ENCODE measurements at places on chromosomes 4 and X.
A peak's percentile ranks its signal among the peaks of the same experiment; 100 is the strongest.

DNA sequence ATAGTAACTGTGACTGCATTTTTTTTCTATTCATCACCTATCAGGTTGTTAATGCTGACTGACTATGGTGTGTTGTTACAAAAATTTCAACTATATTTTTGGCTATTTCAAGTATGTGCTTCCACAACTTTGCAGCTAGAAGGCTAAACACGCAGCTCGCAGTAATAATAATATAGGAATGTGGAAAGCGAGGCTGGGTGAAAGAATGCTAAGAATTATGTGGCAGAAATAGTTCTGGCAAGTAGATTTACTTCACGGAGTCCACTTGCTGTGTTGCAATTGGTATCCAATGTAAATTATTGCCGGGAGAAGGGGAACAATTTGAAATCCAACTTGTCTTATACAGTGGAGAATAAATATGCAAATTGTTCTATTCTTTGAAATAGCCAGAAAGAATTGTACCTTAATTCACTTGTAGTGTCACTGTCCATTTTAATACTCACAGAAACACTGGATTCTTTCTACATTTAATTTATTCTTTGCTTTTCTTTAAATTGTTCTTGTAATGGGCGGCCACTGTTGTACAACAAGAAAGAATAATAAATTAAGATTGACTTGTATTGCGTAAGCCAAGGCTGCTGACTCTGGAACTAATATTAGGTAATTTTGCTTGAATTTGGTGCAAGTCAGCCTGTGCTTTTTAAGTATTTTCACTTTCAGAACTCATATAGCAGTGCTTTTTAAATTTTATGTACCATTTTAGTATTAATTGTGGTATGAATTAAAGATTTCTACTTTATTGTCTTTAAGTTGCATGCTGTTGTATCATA lies 154.9 kb downstream of the FRMPD4 start:
- DNase-seq, result no peak

- no peak for DNase-seq
Measured at GRCh38 chr4:84814094-84814750, 152.3 kb downstream of the WDFY3 start.

- DNase-seq, result no peak
Measured at GRCh38 chrX:43682726-43683125, 26.6 kb downstream of the MAOA start.

DNA sequence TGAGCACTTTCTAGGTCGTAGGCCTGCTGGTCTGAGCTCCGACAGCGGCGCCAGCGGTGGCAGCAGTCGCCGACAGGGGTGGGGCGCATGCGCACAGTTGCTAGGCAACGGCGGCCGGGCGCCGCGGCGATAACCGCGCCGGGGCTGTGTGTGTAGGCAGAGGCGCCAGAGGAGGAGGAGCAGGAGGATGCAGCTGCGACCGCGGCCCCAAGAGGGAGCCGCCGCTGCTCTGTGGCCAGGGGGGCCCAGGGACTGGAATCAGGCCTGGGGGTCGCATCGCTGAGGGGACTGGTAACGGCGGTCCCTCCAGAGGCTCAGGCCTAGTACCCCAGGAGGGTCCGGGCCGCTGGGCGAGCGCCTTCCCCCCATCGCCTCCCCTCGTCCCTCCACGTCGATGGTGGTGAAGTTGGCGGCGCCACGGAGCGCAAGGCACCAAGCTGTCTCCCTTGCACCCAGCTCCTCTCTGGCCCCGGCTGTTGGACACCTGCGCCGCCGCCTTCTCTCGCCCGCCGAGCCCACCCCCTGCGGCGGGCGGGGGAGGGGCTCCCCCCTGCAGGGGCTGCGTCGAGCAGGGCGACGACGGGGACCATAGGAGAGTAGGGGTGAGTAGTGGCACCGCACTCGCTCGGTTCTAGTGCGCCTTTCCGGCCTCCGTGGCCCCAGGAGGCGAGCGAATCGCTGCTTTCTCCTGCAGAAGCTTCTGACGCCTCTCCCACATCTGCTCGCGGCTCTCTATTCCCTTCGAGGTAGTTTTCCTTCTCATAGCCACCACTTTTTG lies 58.6 kb upstream of the ZC4H2 start:
- DNase-seq, result peak; percentile 51

- DNase-seq, result no peak
Measured at GRCh38 chr4:94889946-94890345, 132.2 kb downstream of the BMPR1B start.

GRCh38 chrX:43450355-43450754 lies 205.7 kb upstream of the MAOA start:
- DNase-seq, result no peak

- DNase-seq, result no peak
Measured at GRCh38 chr4:26784207-26784865, 76.3 kb upstream of the STIM2 start.

- no peak for DNase-seq
Measured at GRCh38 chr4:16827794-16828724, 70.4 kb downstream of the LDB2 start.

GRCh38 chr4:19402581-19403065 lies 849.1 kb upstream of the SLIT2 start:
- DNase-seq, result no peak

GRCh38 chr4:92012899-92013867 lies 290.6 kb upstream of the GRID2 start:
- DNase-seq, result no peak

DNA sequence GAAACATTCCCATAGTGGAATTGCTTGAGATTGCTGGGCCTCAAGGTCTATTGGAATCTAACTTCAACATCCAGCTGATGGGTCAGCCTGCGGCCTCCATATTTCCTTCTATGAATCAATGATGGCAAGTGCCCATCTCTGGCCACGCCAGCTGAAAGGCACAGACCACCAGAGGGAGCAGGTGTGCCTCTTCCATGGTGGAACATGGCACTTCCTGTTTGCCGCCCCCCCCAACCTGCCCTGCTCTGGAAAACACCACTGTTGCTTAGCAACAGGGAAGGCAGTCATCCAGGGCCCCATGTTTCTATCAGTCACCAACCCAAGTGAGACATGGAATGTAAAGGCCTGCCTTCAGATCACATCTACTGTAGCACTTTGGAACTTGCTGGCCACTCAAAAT lies 11.6 kb downstream of the PAGE4 start:
- no peak for DNase-seq

GRCh38 chrX:24025741-24026403 lies 1.1 kb downstream of the KLHL15 start:
- DNase-seq, result no peak

DNA sequence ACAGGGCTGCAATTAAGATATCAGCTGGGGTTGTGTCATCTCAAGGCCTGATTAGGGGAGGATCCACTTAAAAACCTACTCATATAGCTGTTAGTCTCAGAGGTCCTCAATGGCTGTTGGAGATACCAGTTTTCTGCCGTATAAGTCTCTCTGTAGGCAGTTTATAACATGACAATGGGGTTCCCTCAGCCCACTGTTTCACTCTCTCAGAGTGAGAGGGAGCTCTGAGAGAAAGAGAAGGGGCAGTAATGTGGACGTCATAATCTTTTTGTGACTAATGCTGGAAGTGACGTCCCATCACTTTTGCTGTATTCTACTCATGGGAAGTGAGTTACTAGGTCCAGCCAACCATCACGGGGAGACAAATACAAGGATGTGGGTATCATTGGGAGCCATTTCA lies 70.3 kb downstream of the STIM2 start:
- DNase-seq, result no peak

DNA sequence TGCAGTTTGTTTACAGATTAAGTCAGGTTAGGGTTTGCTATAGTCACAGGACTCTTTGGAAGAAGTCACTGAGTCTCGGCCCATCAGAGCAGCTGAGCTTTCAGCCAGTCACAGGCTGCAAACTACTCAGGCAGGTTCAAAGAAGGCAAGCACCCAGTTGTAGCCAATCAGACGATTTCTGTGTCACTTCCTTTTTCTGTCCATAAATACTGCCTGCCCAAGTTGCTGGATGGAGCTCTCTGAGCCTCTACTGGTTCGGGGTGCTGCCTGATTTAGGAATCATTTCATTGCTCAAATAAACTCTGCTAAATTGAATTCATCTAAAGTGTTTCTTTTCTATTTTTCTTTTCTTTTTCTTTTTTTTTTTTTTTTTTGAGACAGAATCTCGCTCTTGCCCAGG lies 7.3 kb upstream of the SH3BP2 start:
- DNase-seq, result no peak

DNA sequence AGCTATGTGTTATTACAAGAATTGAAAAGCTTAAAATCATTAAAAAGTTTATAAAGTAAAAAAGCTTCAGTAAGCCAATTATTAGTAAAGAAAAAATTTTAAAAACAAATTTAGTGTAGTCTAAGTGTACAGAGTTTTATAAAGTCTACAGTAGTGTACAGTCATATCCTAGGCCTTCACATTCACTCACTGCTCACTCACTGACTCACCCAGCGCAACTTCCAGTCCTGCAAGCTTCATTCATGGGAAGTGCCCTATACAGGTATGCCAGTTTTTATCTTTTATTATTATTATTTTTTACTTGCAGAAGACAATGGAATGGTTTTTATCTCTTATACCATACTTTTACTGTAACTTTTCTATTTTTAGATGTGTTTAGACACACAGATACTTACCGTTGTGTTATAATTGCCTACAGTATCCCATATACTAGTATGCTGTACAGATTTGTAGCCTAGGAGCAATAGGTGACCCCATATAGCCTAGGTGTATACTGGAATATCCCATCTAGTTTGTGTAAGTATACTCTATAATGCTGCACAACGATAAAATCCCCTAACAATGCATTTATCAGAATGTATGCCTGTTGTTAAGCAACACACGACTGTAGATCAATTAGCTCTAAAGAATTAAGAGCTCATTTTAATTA lies 230.7 kb downstream of the DCLK2 start:
- DNase-seq, result no peak

GRCh38 chrX:74431797-74432196 lies 10.5 kb downstream of the SLC16A2 start:
- DNase-seq, result no peak

- no peak for DNase-seq
Measured at GRCh38 chr4:12697970-12698369, 786.2 kb downstream of the RAB28 start.

DNA sequence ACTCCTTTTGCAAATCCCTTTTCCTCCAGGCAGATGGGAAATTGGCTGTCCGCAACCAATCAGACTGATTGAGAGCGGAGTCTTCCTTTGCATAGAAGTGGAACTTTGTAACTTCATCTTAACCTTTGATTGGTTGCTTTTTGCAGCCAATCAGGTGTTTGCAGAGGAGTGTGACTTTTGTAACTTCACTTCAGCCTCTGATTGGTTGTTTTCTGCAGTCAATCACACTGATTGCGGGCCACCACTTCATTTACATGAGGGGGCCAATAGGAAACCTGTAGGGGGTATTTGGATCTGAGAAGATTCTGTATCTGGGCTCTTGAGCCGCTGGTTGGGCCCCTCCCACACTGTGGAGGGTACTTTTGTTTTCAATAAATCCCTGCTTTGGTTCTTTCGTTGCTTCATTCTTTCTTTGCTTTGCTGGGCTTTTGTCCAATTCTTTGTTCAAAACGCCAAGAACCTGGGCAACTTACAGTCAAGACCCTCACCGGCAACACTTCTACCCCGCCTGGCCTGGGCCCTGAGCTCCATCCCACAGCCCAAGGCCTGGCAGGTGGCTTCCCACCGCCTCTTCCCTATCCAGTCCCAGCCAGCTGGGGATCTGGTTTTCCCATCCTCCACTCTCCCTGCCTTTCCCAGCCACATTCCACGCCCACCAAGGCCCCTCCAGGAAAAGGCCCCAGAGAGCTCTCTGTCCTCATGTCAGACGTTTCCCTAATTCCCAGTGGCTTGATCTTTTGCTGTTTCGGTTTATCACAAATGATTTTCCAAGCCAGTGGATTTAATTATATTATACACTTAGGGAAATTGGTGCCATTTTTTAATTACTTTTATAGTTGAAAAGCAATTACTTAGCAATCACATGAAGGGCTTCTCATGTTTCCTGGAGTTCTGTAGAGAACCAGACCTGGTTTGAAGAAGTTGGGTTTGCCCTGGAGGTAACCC lies 110.2 kb upstream of the STX18 start:
- no peak for DNase-seq

DNA sequence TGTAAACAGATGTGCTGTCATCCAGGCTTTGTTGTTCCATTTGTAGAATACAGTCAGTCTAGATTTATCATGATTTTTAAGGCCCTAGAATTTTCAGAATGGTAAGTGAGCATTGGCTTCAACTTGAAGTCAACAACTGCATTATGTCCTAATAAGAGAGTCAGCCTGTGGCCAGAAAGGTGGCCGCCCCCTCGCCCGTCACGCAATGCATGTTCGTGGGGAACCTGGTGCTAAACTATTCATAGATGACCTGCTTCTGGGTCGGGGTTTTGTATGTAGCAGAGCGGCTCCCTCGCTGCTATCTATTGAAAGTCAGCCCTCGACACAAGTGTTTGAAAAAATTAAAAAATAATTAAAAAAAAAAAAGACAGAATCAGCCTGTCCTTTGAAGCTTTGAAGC lies 24.7 kb downstream of the USP53 start:
- no peak for DNase-seq

- DNase-seq, result no peak
Measured at GRCh38 chrX:118448273-118448783, 47.3 kb upstream of the DOCK11 start.

GRCh38 chr4:185969657-185970056 lies 99.3 kb upstream of the TLR3 start:
- no peak for DNase-seq

DNA sequence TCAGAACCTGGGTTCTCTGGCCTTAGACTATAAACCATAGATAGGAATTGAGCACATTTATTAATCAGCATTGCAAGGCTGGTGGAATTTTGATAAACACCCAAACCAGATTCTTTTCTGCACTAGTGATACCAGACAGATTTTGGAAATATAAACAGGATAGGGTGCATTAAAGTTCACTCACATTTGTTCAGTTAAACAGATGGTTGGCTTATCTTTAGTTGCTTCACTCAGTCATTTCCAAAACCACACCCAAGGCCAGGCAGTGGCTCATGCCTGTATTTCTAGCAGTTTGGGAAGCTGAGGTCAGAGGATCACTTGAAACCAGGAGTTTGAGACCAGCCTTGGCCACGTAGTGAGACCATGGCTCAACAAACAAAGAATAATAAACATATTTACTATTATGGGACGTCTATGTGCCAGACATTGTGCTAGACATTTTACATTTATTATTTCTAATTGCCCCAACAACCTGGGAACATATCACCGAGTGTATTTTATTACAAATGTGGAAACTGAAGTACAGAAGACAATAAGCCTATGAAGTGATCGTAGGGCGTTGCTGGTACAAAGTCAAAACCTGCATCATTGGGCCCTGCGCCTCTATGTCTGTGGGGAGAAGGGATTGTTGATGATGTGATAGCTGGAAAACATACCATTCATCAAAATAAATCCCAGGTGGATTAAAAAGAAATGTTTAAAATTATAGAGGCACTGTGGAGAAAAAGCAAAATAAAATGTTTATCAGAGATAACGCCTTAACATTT lies 15.0 kb downstream of the ADD1 start:
- DNase-seq, result no peak

- no peak for DNase-seq
Measured at GRCh38 chr4:3879681-3880614, 113.8 kb downstream of the ADRA2C start.
